ENCODE measurements at places on chromosomes 12 and 14.

- no peak for DNase-seq
Measured at GRCh38 chr12:125198652-125199051, 133.4 kb downstream of the AACS start.

DNA sequence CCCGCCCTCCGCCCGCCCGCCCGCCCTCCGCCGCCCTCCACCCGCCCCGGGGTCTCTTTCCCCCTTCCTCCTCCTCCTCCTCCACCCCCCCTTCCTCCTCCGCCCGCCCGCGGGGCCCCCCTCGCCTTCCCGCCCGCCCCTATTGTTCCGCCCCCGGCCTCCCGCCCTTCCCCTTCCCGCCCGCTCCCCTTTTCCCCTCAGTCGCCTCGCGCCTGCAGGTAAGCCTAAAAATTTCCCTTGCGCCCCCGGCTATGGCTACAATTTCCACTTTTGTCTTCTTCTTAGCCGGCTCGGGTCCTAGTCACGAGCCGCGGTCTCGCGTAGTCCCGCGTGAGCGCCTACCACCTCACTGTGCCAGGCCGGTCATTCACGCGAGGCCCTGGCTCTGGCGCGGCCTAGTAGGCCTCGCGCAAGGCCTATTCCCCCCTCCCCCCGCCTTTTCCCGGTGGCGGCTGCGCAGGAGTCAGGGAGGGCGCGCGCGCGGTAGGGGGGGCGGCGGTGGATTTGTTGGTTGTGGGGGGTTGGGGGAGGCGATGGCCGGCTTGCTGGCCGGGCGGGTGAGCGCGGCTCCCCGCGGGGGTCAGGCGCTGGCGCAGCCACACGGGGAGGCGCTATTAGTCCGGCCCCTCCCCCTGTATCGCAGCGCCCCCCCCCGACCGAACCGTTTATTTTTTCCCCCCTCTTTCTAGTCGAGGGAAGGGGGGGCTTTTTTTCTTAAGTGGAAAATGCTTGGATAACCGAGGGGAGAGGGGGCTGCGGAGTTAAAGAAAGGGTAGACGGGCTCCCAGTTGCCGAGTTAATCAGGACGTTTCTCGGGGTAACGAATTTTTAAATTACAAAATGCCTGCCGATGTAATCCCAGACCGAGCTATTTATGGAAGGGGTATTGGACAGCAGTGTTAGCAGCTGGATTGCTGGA lies 516 bp downstream of the PCBP2 start:
- peak; percentile 94 for DNase-seq

DNA sequence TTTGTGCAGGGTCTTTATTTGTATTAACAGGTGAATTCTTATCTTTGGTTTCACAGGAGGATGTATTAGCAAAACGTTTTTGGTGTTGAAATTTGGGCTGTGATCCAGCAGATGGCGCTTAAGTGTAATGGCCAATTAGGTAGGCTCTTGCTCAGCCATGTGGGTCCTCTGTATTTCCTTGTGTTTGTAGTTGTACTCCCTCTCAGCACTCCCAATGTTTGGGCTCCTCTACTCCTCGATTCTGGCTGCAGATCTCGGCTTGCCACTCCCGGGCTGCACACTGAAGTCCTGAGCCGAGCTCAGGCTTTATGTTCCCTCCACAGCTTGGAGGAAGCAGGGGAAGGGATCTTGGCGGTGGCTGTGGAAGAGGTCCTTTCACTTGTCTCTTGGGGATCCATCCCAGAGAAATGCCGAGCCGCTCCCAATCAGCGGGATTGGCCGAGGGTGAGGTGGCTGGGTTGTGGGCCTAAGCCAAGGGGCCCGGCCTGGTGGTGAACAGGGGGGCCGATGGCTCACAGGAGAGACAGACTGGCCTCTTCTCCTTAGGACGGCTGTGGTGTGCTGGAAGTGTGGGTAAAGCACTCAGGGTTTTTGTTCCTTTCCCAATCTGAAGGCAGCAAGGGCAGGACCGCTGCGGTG lies 133.7 kb downstream of the AEBP2 start:
- no peak for DNase-seq

GRCh38 chr12:955939-956338 lies 6.4 kb upstream of the RAD52 start:
- no peak for DNase-seq

- peak; percentile 69 for DNase-seq
Measured at GRCh38 chr14:29458547-29458946, 469.1 kb downstream of the PRKD1 start.

DNA sequence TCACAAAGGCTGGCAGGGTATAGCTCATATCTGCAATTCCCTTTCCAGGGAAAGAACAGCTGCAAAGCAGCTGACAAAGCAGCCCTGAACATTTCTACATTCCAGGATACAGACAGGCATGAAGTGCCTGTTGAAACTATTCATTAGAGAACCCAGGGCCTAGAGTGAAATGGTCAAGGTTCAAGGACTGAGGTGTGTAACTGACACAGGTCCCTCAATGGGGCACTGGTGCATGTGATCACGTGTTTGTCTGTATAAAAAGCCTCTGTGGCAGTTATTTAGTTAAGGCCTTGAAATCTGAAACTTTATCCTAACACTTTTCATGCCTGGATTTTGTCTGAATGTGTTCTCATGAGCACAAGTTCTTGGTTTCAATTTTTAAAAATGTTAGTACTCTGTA lies 47.1 kb downstream of the GIT2 start:
- DNase-seq, result no peak

- no peak for DNase-seq
Measured at GRCh38 chr12:109336593-109336992, 11.1 kb upstream of the MYO1H start.

- no peak for DNase-seq
Measured at GRCh38 chr14:82055515-82056115, 522.0 kb upstream of the SEL1L start.

- DNase-seq, result no peak
Measured at GRCh38 chr12:20211981-20212421, 156.3 kb upstream of the PDE3A start.

DNA sequence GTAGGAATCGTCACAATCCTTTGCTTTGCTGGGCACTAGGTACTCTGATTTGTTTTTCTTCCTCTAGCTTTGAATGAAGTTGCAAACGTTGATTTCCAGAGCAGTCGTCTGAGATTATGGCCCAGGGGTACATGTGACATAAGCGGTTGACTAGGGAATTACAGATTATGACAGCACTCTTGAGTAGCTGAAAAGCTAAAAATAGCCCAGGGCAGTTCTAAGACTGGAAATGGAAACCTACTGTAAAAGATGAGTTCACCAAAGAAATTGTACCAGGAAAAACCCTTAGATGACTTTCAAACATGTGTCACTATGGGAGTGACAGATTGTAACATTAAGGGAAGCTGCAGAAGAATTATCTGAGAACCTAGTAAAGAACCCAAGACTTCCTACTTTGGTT lies 108.5 kb downstream of the ANO6 start:
- DNase-seq, result no peak

DNA sequence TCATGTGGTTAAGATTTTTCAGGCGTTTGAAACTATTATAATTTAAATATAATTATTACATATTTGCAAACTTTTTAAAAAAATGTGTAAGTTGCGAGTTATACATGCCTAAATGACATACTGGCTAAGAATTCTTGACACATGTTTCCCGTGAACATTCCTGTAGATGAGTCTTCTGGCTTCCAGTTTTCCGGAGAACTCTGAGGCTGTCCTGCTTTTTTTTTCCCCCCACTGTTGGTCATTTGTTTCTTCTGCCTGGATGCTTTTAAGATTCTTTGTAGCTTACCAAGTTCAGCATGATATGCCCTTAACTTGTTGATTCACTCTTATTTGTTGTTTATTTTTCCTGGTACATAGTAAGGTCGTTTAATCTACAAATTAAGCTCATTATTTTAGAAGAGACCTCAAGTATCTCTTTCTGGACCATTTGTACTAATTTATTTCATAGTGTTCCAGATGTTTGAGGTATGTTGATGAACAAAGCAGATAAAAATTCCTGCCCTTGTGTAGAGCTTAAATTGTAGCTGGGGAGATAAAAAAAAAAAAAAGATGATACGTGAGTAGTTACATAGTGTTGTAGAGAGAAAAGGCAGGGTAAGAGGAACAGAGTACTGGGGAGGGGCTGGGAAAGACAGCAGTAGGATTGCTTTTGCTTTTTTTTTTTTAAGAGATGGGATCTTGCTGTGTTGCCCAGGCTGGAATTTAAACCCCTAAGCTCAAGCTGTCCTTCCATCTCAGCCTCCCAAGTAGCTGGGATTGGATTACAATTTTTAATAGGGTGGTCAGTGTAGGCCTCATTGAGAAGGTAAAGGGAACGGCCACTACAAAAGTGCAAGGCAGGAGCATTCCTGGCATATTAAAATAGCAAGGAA lies 32.8 kb downstream of the ARHGAP5 start:
- no peak for DNase-seq

DNA sequence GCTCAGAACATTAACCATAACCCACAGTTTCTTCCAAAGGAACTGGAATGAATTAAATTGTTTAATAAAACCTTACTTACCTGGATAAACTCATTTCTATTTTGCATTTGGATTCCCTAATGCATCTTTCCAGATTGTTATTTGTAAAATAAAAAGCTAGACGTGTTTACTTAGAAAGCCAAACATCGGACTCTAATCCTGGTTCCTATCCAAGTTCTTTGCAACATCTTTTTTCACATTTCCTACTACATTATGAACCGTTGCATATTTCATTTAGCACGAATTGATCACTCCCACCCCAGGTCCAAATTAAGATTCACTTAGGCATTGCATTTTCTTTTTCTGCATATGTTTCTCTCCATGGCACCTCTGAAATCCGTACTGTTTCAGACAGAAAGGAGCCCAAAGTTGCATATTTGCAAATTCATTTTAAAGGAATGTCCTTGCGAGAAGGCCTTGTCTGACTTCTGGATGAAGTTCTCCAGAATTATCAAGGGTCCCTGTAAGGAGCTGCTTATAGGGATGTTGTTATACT lies 164.4 kb upstream of the GSC start:
- no peak for DNase-seq

DNA sequence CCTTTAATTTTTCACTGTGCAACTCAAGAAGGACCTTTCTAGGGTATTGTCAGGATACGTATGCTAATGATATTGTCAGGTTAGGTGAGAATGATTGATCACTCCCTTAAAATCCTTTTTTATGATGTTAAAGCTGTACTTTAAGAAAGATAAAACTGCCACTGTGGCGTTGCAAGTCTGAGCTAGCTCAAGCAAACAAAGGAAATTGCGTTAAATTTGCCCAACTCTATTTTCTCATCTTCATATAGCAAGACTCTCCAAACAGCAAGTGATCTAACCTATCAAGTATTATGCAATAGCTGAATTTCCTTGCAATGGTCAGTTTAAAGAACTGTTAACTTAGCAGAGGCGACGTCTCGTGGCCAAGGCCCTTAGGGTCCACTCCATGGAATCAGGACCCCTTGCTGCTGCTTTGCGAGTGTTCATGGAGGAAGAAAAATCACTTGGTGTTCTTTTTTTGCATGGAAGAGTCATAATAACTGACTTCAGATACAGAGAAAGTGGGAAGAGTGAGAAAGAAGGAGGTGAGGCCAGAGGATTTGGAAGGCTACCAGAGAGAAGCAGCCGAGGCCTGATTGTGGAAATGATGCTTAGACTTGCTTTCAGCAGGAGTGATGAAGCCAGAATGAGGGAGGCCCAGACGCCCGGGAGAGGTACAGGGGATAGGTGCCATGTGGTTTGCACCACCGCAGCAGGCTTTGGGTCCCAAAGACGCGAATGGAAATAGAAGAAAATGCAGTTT lies 2.5 kb downstream of the TRAF3 start:
- DNase-seq, result no peak

- no peak for DNase-seq
Measured at GRCh38 chr14:56112781-56113180, 5.4 kb upstream of the PELI2 start.

DNA sequence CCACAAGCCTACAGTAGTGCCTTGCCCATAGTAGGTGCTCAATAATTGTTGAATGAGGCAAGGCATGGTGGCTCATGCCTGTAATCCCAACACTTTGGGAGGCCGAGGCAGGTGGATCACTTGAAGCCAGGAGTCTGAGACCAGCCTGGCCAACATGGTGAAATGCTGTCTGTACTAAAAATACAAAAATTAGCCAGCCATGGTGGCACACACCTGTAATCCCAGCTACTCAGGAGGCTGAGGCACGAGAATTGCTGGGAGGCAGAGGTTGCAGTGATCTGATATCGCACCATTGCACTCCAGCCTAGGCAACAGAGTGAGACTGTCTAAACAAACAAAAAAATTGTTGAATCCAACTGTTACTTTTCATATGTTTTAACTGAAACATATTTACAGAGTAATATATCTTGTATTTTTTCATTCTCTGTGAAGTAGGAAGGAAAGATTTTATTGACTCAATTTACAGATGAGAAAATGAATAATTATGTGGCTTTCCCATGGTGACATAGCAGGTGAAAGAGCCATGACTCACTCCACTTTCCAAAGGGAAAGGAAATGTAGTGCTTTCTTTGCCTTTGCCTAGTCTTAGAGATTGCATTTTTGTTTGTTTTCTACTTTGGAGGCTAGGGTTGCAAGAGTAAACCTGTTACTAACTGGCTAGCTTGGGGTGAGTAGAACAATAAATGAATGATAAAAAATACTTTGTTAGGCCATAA lies 95.4 kb upstream of the SLC38A4 start:
- DNase-seq, result no peak
